ENCODE measurements at places on chromosomes 7 and 10.

GRCh38 chr10:28479927-28480627 lies 52.8 kb upstream of the WAC start:
- peak; percentile 82 for DNase-seq

DNA sequence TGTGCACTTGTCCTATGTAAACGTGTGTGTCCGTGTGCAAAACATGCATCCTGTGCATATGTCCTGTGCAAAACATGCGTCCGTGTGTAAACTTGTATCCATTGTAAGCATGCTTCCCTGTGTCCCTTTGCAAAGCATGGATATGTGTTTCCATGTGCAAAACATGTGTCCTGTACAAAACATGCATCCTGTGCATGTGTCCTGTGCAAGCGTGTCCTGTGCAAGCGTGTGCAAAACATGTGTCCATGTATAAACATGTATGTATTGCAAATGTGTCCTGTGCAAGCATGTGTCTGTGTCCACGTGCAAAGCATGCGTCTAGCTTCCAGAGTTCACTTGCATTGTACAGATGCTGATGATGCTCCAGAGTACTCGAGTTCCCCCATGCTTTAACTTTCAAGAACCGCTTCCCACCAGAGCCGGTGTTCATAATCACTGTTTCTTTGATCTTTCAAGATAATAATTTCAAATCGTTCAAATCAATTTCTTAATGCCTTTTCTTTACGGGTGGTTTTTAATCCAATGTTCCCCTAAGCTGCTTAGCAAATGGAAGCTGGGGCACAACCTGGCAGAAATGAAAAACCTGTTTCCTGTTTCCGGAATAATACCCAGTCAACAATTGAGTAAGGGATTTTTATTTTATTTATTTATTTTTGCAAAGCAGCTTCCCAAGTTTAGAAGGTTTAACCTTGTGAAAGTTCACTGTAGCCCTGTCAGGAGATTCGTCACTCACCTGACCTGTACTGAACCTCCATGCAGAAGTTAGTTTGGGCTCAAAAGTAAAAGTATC lies 641 bp upstream of the ASB13 start:
- DNase-seq: no peak

GRCh38 chr10:131677671-131678070 lies 223.1 kb upstream of the PPP2R2D start:
- no peak for DNase-seq

DNA sequence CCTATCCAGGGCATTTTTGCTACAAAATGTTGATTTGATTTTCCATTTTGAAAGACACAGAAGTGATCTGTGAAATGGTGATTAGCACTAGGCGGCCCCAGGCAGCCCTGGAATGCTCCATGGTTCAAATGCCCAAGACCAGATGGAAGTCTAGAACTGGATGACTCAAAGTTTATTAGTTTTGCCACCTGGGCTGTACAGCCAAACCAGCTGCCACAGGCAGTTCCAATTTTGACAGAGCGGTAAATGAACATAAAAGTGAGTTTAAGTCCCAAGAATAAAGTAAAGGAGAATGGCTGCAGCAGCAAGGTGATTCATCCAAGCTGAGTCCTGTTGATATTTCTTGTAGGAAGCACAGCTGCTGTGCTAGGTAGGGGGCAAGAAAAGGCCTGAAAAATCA lies 180.5 kb downstream of the SUGCT start:
- DNase-seq: no peak

- no peak for DNase-seq
These were observed 83.1 kb downstream of the ADCY1 start for GRCh38 chr7:45657136-45657889.

DNA sequence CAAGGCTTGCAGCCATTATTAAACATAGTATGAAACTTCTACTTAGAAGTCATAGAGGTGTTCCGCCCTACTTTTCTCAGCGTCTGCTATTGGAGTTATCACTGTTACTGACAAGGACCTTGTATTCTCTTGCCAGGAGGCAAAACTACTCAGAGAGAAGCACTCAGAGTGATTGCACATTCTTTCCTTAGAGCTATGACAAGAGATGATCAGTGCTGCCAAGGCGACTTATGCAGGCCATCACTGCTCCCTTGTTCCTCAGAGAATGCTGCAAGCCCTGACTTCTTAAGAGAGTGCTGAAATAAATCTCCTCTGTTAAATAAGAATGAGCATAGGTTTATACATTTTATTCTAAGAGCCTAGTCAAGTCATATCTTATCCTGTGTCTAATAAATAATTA lies 534.6 kb upstream of the PHF14 start:
- no peak for DNase-seq

- DNase-seq: no peak
These were observed 107.2 kb upstream of the FAM180A start for GRCh38 chr7:135855846-135856245.

- DNase-seq: peak; percentile 81
These were observed at the start of gene LIMK1 for GRCh38 chr7:74083117-74083876. LIMK1 (plus strand) TSS chr7:74083804; CDS start chr7:74083991, 187 bp downstream.

DNA sequence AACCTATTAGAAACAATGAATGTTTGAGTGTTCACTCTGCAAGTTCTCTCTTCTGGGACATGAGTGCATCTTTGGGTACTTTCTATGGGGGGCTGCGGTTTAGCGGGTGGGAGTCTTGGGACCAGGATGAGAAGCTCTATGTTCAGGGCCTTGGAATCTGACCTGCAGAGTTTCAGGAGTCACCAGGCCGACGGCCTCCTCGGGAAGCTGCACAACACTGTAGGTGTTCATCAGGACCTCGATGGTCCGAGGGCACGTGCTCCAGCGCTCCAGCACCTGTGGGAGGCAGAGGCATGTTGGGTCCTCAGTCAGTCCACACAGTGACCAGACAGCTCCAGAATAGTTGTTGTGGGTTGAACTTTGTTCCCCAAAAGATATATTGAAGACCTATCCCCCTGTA lies 8.9 kb upstream of the GBX1 start:
- no peak for DNase-seq

GRCh38 chr7:46360296-46360695 lies 439.2 kb upstream of the IGFBP3 start:
- no peak for DNase-seq

DNA sequence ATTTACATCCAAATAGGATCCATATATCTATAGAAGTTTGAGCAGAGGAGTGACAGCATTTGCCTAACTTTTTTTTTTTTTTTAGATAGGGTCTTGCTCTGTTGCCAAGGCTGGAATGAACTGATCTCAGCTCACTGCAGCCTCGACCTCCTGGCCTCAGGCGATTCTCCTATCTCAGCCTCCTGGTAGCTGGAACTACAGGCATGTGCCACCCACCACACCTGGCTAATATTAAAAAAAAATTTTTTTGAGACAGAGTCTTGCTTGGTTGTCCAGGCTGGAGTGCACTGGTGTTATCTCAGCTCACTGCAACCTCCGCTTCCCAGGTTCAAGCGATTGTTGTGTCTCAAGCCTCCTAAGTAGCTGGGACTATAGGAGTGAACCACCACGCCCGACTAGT lies 15.1 kb downstream of the PPIA start:
- no peak for DNase-seq

DNA sequence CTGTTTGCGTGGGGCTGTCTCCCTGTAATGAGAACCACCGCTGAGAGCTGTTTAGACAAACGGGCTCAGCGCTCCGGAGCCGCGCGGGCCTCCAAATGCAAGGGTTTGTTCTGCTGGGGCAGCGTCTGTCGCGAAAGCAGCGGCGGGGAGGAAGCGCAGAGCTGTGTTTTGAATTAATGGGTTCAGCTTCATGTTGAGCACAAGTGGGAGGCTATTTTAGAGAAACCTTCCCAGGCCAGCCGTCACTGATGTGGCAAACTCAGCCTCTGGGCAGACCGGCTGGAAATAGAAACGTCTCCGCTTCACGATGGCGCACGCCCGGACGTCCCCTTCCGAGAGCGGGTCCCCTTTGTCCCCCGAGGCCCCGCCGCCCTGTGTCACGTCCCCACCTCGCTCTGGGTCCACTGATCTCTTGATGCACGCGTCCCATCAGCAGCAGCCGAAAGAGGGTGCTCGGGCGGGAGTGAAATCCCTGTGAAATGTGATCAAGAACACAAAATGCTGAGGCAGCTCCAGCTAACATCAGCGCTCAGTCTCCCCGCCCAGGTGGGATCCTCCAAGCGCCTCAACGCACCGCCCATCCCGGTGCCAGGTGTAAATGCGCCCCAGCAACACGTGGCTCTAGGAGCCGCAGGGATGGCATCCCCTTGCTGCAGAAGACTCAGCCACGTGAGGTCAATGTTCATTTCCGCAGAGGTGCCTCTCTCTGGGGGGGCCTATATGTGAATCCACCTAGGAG lies 44.9 kb downstream of the BAMBI start:
- DNase-seq: no peak

Data from inflammatory macrophage treated with lipopolysaccharide for 4 hours (primary cell).